Posterior vena cava (tissue), 2 donors: ENCODE measurements at places on chromosomes 5 and 9. TPM values are rescaled to one million over a fixed set of nuclear protein-coding genes. Genes with fewer than 3 reads are reported as not detected.

GRCh38 chr5:92207151-92207550 is 824.0 kb upstream of the ARRDC3 start:
- DNase-seq = no peak

GRCh38 chr9:89311346-89312221 is 589 bp downstream of the CKS2 start:
- DNase-seq = peak; percentile 84

GRCh38 chr9:121073038-121073437 is 1.7 kb upstream of the CNTRL start:
- DNase-seq = no peak

GRCh38 chr5:38968665-38969064 is 105.5 kb downstream of the RICTOR start:
- DNase-seq = no peak

Gene HSD17B3
- total RNA-seq = not detected

Gene PRDM9
- not detected for total RNA-seq
